ENCODE measurements at places on chromosomes 6 and 20. TPM values are rescaled to one million over a fixed set of nuclear protein-coding genes. Genes with fewer than 3 reads are reported as not detected.

Gene ARG1
- total RNA-seq = 0.28 TPM

- DNase-seq = no peak
Measured at GRCh38 chr6:77763124-77763523, 110.3 kb downstream of the MEI4 start.

Gene FHL5
- 3.4 TPM for total RNA-seq

Gene ADGRG6
- total RNA-seq = 22.6 TPM

- DNase-seq = peak; percentile 49
Measured at GRCh38 chr6:143516690-143517446, 5.3 kb upstream of the FUCA2 start.

GRCh38 chr20:53707371-53708055 lies 113.9 kb upstream of the ZNF217 start:
- DNase-seq = no peak

Gene VGLL2
- not detected for total RNA-seq

Gene SFTA2
- total RNA-seq = not detected

All from left colon (tissue), 2 donors.